ENCODE measurements at places on chromosomes 1 and 21. TPM values are rescaled to one million over a fixed set of nuclear protein-coding genes. Genes with fewer than 3 reads are reported as not detected.

UCHL5 gene
- 42.6 TPM for total RNA-seq

SLFNL1 gene
- 0.10 TPM for total RNA-seq

RGS8 gene
- total RNA-seq, result not detected

OR2AK2 gene
- not detected for total RNA-seq

C1orf141 gene
- not detected for total RNA-seq

PHGDH gene
- total RNA-seq, result 82.0 TPM

Measured in Panc1 (cell line).